ENCODE measurements at places on chromosomes 11 and 22. TPM values are rescaled to one million over a fixed set of nuclear protein-coding genes. Genes with fewer than 3 reads are reported as not detected.

ASRGL1 gene
- 68.0 TPM for total RNA-seq

NOX4 gene
- 6.8 TPM for total RNA-seq

TRPT1 gene
- total RNA-seq, result 19.9 TPM

GRCh38 chr11:115385226-115385625 is 119.0 kb downstream of the CADM1 start:
- DNase-seq, result no peak

GRCh38 chr22:42596863-42597530 is 17.7 kb downstream of the POLDIP3 start:
- DNase-seq, result no peak

DNA sequence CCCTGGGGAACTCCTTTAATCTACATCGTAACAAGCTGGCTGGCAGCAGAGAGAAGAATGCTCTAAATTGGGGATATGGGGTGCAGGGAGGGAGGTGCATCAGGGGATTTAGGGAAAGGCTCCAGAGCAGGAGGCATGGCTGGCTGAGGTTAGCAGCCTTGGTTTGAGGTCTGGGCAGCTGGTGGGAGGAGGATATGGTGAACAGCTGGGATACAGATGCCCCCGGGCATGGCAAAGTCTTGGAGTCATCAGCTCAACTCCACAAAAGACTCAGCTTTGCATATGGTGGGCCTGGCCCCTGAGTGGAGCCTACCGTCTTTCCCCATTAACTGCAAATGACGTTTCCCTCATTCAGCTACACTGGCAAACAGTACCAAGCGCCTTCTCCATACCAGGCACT is 5.4 kb downstream of the FAM83F start:
- no peak for DNase-seq

- no peak for DNase-seq
Observed at GRCh38 chr11:92865352-92865751, 104.1 kb upstream of the MTNR1B start.

GRCh38 chr11:95503047-95503446 is 272.0 kb upstream of the SESN3 start:
- DNase-seq, result no peak

- DNase-seq, result peak; percentile 80
Observed at GRCh38 chr11:12539572-12539971, 134.6 kb upstream of the TEAD1 start.

DNA sequence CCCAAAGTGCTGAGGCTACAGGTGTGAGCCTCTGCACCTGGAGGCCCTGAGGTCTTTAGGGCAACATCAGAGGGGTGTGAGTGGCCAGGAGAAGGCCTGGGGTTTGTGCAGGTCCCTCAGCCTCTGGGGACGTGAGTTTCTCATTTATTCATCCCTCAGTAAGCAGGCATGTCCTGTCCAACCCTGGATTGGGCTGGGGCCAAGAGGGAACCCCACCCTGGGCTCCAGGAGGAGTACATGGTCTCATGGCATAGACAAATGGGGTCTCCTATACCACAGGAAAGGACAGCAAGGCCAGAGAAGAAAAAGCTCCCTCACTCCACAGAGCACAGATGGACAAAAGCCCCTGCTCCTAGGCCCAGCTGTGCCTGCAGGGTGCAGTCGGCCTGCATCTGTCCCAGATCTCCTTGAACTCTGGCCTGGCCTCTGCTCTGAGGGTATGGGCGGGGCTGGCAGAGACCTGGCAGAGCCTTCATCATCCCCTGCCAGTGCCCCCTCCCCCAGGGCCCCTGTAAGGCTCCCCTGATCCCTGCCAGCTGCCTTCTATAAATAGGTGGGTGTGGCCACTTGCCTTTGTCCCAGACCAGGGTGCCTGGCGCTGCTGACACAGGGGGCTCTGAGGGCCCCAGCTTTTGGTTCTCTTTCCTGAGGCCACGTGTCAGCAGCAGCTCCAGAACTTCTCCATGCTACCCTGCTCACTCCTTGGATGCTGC is 34.6 kb downstream of the A4GALT start:
- no peak for DNase-seq

- DNase-seq, result no peak
Observed at GRCh38 chr22:17518406-17518805, 44.9 kb upstream of the SLC25A18 start.

- no peak for DNase-seq
Observed at GRCh38 chr11:103862802-103863174, 173.7 kb upstream of the DDI1 start.

- peak; percentile 48 for DNase-seq
Observed at GRCh38 chr11:119741369-119742262, 12.6 kb upstream of the NECTIN1 start.

- no peak for DNase-seq
Observed at GRCh38 chr11:15471048-15471894, 356.5 kb downstream of the INSC start.

- DNase-seq, result no peak
Observed at GRCh38 chr11:72102631-72102945, 509 bp downstream of the LAMTOR1 start.
